ENCODE measurements at places on chromosomes 5 and 9.

- DNase-seq, result no peak
Measured at GRCh38 chr5:96601200-96601599, 61.0 kb upstream of the CAST start.

DNA sequence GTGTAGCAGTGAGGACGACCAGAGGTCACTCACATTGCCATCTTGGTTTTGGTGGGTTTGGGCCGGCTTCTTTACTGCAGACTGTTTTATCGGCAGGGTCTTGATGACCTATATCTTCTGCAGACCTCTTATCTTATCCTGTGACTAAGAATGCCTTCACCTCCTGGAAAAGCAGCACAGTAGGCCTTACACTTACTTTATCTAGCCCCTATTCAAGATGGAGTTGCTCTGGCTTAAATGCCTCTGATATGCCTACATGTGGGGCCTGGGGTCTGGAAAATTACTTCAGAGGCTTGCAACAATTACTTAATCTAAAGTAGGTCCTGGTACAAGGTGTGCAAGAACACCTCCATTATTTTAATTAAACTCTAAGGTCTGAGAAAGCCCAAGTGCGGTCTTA lies 86.9 kb upstream of the IL12B start:
- DNase-seq, result no peak

DNA sequence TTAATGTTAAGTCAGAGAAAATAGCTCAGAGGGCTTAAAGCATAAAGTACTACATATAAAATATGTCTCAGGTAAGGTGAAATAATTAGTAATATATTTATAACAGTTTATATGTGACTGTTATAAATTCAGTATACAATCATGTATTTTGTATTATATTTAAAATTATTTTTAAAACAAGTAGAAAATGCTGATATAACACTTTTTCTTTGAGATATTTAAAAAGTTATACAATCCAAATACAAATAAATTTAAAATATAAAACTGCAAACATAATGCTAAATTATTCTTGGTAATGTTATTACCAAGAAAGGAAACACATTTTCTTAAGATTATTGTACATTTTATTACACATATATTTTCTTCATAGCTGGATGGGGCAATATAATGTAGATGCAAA lies 539.9 kb upstream of the CDH9 start:
- no peak for DNase-seq

GRCh38 chr9:83665580-83666200 lies 42.1 kb downstream of the UBQLN1 start:
- DNase-seq, result no peak

- no peak for DNase-seq
Measured at GRCh38 chr5:94941122-94941755, 322.8 kb downstream of the SLF1 start.

DNA sequence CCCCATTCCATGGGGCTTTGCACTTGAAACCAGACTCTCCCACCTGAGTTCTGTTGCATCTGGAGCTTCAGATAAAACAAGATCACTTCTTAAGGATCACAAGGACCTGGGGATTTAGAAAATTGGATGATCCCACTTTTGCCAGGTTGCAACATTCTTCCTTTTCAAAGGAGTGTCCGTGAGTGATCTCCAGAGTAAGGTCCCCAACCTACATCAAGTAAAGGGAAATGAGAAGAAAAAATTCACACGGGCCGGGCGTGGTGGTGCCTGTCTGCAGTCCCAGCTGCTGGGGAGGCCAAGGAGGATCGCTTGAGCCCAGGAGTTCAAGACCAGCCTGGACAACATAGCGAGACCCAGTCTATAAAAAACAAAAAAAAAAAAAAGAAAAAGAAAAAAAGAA lies 41.2 kb upstream of the COL5A1 start:
- no peak for DNase-seq

GRCh38 chr9:88922091-88922490 lies 69.2 kb upstream of the S1PR3 start:
- peak; percentile 63 for DNase-seq

DNA sequence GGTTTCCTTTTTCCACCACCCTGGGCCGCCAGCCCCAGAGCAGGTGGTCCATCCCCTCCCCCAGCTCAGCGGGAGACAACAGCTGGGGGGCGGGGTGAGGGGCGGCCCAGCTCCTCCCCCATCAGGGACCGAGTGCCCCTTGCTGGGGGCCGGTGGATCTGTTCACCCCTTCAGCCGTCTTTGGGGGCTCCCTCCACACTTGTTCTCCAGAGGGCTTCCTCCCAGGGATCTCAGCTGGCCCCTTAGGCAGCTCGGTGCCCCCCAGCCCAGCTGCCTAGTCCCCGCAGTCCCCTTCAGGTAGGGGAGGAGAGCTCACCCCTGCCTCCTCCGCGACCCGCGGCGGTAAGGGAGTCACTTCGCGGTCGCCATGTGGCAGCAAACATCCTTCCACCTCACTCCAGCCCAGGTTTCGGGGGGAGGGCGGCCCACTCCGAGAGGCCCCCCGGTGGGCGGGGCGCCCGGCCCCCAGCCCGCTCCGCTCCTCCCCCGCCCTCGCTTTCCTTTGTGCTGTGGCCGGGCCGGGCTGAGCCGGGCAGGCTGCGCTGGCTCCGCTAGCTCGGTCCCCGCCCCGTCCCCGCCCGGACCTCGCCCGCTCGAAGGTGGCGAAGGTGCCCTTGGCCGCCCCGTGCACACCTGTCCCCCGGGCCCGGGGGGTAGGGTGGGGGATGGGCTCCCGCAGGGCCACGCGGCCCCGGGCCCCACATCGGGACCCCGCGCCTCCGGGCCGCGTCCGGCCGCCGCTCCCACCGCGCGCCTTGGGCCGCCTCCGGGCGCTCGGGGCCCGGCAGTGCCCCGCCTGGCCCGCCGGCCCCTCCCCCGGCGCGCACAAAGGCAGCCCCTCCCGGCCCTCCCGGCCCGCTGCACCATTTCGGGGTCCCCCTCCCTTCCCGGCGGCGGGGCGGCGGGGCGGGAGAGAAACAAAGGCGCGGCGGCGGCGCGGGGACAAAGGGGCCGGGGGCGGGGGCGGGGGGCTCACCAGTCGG lies 683 bp downstream of the DBN1 start:
- peak; percentile 62 for DNase-seq

- no peak for DNase-seq
Measured at GRCh38 chr5:146762830-146763229, 115.7 kb downstream of the PPP2R2B start.

DNA sequence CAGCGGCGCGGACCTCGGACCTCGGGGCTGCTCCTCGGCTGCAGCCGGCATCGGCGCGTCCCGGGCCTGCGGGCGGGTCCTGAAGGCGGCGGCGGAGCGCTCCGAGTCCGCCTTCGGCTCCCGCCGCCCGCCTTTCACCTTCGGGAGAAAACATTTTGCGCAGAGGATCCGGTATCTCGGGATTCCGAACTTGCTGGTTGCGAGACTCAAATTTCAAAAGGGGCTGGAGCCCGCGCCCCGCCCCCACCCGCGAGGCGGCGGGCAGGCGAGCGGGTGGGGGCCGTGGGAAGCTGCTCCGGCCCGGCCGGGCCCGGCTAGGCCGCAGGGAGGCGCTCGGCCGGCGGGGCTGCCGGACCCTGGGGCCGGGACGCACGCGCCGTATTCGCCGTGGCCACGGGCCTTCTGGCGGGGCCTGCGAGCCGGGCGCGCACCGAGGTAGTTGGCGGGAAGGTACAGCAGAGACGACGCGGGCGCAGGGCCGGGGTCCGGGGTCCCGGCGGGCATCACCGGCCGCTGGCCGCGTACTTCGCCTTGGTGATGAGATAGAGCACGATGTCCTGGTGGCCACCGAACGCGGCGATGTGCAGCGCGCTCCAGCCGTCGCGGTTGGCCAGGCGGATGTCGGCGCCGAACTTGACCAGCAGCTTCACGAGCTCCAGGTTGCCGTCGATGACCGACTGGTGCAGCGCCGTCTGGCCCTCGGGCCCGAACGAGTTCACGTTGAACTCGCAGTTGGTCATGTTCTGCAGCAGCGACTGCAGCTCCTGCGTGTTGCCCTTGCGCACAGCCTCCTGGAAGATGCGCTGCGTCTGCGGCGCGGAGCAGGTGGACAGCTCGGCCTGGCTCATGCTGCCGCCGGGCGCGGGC lies 757 bp downstream of the NRARP start:
- no peak for DNase-seq

GRCh38 chr5:43101491-43101890 lies 19.2 kb upstream of the ZNF131 start:
- no peak for DNase-seq

- no peak for DNase-seq
Measured at GRCh38 chr5:109533751-109534272, 124.0 kb upstream of the PJA2 start.

Data from CD4-positive, alpha-beta T cell treated with Interleukin-4 for 1 hour (primary cell).